ENCODE measurements at places on chromosomes 12 and 14. TPM values are rescaled to one million over a fixed set of nuclear protein-coding genes. Genes with fewer than 3 reads are reported as not detected.

GRCh38 chr14:34710744-34711143 lies 3.6 kb downstream of the CFL2 start:
- DNase-seq: no peak

CISTR gene
- total RNA-seq: not detected

DNA sequence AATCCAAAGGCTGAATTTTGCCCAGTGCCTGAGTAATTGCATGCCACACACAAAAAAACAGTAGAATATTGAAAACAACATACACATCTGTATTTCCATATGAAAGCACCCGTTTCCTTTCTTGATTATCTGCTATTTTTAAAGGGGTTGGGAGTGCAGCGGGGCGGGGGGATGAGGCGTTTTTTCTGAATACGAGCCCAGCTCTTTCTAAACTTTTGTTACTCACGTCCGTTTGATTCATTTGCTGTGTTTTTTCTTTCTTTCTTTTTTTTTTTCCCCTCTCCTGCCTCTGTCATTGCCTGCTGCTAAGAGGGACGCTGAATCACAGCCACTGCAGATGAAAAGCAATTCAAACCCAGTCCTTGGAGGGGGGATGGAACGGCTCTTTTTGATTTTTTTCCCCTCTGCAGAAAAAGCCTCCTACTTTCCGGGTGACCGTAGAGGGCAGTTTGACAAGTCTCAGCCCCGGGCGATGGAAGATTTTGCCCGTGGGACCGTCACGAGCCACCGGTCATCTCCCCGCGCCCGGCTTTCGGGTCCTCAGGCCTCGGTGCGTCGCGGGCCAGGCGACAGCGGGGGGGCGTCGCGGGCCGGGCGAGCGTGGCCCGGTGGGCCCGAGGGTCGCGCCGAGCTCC lies 572 bp upstream of the RASSF8 start:
- DNase-seq: peak; percentile 32

GRCh38 chr12:80264891-80265290 lies 165.6 kb downstream of the OTOGL start:
- DNase-seq: no peak

CAPS2 gene
- 33.0 TPM for total RNA-seq

DNA sequence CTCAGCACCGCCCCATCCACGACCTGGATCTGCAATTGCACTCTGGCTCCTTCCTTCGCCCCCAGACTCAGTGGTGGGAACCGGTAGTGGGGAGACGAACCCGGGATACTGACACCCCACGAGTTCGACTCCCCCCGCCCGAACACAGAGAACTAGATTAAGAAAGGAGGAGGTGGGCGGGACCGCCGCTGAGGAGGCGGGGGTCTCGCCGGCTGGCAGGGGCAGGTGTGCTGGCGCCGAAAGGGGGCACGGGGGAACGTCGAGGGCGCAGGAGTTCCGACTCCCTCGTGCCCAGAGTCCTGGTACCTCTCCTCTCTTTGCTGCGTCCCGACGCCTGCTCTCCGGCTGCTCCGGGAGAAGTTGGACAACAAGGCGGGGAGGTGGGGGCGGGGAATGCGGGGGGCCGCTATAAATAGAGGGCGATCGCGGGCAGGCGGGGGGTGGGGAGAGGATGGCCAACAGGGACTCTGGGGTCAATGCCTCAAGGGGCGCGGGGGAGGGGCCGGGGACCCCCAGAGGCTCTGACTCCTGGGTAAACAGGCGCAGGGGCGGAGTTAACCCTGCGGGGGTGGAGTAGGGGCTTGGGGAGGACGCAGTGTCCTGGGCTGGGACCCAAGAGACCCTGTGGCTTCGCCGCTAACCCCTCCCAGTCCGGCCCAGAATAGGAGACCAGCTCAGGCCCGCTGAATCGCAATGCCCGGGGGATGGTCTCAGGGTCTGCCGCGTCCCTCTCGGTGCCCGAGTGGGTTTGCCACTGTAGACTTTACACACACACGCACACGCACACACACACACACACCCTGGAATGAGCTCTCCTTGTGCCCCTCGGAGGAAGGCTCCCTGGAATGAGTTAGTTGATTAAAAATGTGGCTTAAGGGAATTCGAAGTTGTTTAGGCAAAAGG lies 761 bp upstream of the NDRG2 start:
- DNase-seq: peak; percentile 77

GRCh38 chr14:24408764-24409163 lies 10.0 kb downstream of the NYNRIN start:
- no peak for DNase-seq

CIROP gene
- total RNA-seq: not detected

TAS2R14 gene
- total RNA-seq: 6.3 TPM

DNA sequence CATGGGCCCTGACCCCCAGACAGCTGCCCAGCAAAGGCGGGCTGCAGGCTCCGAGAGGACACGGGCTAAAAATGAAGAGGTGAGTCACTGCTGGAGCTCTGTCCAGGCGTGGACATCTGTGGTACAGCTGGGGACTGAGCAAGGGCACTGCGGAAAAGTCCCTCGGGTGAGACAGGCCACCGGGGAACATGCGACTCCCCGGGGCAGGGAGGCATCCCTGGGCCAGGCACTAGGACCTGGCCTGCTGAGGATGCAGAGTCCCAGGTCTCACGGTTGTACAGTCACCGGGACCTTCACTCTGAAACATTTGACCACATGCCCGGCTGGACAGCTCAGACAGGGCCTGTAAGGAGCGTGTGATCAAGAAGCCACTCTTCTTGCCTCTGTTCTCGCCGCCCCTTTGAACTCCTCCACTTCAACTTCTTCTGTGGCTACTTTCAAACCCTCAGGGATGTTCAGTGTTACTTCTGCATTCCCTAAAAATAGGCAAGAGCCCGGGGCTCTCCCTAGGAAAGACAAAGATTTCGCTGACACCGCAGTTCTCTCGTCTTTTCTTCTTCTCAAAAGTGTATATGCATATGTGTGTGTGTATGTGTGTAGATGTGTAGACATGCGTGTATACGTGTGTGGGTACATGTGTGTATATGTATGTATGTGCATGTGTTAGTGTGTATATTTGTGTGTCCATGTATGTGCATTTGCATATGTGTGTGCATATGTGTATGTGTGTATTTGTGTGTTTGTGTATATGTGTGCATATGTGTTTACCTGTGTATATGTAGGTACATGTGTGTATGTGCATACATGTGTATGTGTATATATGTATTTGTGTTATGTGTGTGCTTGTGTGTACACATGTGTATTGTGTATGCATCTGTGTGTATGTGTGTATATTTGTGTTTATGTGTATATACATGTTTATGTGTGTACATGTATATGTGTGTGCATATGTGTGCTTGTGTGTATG lies 5.0 kb upstream of the RFLNA start:
- DNase-seq: no peak

- no peak for DNase-seq
These were observed 656.1 kb upstream of the NOVA1 start for GRCh38 chr14:27253966-27254365.

GRCh38 chr12:10301103-10301502 lies 6.6 kb upstream of the KLRD1 start:
- DNase-seq: no peak

ESRRB gene
- not detected for total RNA-seq

GRCh38 chr12:88970740-88971139 lies 381.6 kb downstream of the DUSP6 start:
- no peak for DNase-seq

RIC8B gene
- total RNA-seq: 24.9 TPM

ESPL1 gene
- 8.7 TPM for total RNA-seq

GRCh38 chr12:130161261-130162243 lies 712 bp upstream of the FZD10 start:
- DNase-seq: no peak

DNA sequence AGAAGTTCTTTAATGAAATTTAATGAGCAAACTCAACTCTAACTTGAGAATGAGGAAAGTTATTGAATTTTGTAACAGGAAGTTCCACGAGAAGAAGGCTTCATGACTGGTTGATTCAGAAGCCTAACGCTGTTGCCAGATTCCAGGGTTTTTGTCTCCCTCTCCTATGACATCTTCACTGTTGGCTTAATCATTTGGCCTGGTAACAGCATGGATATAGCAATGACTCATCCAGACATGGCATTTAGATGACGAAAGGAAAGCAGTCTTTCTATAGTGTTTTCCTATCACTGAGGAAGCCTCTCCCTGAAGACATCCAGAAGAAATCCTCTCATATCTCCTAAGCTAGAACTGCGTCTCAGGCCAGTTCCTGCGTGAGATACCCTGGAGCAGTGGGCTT lies 9.4 kb upstream of the KCNA1 start:
- DNase-seq: no peak

DNA sequence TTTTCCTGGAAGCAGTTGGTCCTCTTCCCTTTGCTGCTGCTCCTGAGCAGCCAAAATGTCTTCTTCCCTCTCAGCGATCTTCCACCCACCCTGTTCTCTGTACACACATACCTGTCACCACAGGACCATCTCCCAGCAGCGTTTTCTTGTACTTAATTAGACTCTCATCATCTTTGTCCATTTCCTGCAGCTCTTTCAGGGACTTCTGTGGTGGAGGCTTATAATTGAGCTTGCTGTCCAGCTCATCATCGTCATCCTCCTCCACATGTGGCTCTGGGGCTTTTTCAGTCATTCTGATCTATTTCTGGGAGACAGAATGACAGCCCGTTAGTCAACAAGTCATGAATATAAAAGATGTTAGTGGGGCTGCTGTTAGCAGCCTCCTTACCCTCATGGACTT lies 11.0 kb downstream of the ARHGDIB start:
- no peak for DNase-seq

DNA sequence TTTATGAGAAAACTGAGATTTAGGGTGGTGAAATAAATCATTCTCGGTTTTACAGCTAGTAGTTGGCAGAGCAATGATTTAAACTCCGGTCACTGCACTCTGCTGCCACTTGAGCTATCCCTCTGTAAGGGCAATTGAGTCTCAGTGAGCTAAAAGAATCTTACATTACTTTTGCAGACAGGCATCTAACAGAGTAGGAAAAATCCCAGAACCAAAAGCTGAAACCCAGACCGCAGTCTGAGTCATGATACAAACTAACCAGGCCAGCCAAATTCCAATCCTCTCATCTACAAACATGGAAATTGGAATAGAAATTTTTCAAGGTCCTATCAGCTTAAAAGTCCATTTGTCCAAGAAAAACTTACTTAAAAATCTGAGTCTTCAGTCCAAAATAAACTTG lies 73.7 kb downstream of the ANKS1B start:
- no peak for DNase-seq
